ENCODE measurements at places on chromosomes 1 and 21.

GRCh38 chr1:230230273-230230672, 163.2 kb downstream of the GALNT2 start:
- DNase-seq: no peak

DNA sequence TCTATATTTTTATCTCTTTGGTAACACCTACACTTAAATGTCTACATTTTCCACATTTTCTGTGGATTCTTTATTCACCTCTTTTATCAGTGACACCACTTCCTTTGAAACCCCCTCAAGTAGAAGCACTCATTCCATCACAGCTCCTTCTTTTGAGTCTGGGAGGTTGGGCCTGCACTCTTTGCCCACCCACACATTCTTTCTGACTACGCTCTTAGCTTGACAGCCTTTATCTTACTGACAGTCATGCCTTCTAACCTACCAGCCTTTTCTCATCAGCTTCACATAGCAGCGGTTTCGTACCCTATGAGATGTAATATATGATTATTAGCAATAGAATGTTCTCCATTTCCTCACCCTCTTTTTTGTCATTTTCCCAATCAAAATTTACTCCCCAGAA, 151.9 kb downstream of the TNFSF18 start:
- DNase-seq: no peak

DNA sequence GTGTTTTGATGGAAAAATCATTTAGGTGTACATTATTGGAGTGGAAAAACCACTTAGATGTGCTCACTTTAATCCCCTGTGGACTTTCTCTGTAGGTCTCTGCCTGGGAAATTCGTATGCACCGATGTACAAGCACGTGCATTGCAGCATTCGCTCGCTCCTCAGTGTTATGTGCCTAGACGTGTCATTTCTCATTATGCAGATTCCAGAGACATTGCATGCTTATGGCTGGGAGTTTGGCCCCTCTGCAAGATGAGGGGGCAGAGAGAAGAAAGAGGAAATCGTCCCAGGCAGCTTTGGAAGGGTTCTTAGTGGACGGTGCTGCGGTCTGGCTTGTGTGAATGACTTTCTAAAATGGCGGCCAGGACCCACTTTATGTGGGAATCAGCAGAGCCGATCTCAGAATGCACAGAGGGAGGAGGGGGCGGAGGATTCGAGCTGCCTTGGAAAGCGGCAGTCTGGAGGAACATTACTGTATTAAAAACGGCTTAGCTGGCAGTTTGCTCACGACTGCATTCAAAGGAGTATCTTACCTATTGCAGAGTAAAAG, 2.3 kb downstream of the SPEN start:
- no peak for DNase-seq

- no peak for DNase-seq
Observed at GRCh38 chr21:29613021-29613420, 314.3 kb downstream of the BACH1 start.

- DNase-seq: no peak
Observed at GRCh38 chr1:15201849-15202551, 45.0 kb upstream of the FHAD1 start.

- no peak for DNase-seq
Observed at GRCh38 chr1:201739492-201740085, 89.4 kb upstream of the IPO9 start.

DNA sequence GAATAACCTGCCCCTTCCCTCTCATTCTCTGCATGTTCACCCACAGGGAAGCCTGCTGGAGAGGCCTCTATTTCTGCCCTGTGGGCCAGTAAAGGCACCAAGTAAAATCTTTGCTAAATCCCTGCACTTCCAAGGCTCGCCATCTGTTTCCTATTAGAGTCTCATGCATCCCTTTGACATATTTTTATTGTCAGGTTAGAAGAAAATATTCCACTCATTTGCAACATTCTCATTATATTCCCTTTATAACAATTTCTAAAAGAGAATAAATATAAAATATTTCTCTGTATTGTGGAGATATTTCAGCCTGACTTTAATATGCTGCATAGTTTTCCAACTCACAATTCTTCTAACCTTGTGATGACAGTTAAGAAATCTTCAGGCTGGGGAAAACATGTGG, 340.4 kb upstream of the VAMP3 start:
- no peak for DNase-seq

DNA sequence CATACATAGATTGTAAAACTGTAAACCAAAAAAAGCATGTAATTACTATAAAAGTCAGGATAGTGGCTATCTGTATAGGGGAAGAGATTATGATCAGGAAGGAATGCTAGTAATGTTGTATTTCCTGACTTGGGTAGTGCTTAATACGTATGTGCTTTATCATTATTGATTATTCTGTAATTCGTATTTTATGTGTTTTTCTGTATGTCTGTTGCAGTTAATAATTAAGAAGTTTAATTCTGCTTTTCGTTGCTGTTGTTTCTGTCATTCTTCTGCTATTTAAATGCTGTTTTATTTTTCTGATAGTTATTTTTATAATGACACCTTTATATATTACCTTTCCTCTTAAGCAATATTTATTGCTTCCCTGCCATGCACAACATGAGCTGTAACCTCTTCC, 29.3 kb upstream of the TRIM33 start:
- DNase-seq: no peak

All from stromal cell of bone marrow (primary cell).